Activated CD4-positive, alpha-beta T cell treated with anti-CD3 and anti-CD28 coated beads, Interleukin-2, amount 50 U/mL, for 4 hours (primary cell): ENCODE measurements at places on chromosomes 3 and 15.

DNA sequence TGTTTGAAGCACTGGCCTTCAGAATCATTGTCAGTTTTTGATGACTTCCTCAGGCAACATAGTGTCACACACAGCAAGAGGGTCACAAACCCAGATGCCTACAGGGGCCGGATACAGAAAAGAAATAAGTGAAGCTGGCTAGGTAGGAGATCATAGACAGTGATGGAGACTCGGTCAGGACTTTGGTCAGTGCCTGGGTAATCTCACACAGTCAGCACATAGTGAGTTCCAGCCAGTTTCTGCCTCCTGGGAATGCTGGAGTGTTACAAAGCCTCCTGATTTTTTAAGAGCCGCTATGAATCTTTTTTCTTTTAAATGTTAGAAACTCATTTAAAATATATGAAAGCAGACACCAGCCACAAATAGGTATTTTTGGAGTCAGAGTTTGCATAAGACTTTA is 399.1 kb downstream of the IL5RA start:
- no peak for DNase-seq

DNA sequence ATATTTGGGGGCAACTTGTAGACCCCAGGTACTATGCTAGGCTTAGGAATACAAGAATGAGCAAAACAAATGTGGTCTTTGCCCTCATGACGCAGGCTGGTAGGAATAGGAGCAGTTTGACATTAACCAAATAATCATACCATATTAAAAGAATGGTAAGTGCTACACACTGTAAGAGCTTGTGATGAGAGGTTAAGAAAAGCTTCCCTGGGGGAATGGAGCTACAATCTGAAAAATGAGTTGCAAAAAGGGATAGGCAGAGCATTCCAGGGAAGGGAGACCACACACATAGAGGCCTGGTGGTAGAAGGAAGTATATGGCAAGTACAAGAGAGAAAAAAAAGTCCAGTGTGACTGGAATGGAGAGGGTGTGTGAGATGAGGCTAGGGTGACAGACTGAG is 37.3 kb downstream of the TMOD3 start:
- DNase-seq: no peak

DNA sequence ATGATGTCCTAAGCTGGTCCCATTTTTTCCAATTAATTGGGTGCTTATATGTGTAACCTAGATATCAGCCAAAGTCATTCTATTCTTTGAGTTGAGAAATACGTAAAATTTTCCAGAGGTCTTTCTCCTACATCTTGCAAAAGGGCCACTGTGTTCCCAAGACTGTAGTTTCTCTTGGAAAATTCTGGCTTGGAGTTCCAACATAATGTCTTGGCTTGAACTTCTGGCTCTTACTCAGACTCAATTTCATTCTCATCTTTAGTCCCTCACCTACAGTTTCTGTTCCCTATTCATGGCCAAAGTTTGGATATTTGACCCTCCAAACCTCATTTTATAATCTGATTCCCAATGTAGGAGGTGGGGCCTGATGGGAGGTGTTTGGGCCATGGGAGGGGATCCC is 201.4 kb upstream of the ARHGEF26 start:
- no peak for DNase-seq

DNA sequence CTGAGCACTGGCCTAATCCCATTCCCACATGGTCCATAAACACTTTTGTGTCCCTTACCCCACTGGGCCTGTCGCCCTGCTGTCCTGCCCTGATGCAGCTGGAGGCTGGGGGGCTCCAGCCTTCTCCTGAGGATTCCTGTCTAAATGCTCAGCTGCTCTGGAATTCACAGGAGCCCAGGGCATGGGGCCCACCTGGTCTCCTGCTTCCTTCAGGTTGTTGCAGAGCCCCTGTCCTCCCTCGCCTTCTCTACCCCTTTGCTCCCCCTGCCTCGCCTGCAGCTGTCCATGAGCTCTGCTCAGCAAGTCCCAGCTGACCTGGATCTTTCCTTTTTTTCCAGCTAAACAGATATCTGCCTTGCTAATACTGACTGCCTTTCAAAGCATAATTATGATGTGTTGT is 286.9 kb downstream of the XXYLT1 start:
- DNase-seq: no peak

DNA sequence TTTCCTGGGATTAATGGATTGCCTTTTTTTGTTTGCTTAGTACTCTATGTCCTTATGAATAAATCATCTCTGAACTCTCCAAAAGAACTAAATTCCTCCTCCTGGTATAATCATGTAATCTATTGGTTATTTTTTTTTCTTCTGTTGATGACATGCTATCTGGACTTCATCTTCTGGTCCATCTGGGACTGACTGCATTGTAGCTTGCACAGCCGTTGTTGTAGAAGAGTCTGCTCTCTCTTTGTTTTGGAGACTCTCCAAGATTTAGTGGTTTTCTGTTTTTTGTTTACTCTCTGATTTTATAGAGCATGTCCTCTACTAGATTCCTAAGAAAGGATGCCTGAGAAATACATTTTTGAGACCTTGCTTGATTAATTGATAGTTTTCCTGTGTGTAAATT is 19.1 kb downstream of the IREB2 start:
- no peak for DNase-seq

- no peak for DNase-seq
Observed at GRCh38 chr3:136209921-136210320, 13.8 kb upstream of the MSL2 start.

DNA sequence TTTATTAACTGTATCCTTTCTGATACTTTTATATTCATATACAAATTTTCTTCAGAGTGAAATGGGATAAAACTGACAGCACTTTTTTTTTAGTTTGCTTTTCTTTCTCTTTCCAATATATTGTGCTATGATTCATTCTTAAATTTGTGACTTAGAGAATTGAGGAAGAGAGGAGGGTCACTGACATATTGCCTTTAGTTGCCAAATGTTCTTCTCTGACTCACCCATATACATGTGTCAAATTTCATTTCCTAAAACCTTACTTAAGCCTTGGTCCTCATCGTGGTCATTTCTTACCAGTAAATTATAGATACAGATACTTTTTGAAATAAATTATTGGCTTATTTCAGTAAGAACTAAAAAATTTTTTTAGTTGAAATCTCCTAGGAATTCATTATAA is 53.9 kb downstream of the CLASP2 start:
- no peak for DNase-seq

- no peak for DNase-seq
Observed at GRCh38 chr3:4736284-4736861, 242.9 kb upstream of the BHLHE40 start.

GRCh38 chr3:149727656-149728055 is 24.6 kb downstream of the COMMD2 start:
- no peak for DNase-seq

- no peak for DNase-seq
Observed at GRCh38 chr3:123026565-123027291, 835 bp downstream of the SEMA5B start.

DNA sequence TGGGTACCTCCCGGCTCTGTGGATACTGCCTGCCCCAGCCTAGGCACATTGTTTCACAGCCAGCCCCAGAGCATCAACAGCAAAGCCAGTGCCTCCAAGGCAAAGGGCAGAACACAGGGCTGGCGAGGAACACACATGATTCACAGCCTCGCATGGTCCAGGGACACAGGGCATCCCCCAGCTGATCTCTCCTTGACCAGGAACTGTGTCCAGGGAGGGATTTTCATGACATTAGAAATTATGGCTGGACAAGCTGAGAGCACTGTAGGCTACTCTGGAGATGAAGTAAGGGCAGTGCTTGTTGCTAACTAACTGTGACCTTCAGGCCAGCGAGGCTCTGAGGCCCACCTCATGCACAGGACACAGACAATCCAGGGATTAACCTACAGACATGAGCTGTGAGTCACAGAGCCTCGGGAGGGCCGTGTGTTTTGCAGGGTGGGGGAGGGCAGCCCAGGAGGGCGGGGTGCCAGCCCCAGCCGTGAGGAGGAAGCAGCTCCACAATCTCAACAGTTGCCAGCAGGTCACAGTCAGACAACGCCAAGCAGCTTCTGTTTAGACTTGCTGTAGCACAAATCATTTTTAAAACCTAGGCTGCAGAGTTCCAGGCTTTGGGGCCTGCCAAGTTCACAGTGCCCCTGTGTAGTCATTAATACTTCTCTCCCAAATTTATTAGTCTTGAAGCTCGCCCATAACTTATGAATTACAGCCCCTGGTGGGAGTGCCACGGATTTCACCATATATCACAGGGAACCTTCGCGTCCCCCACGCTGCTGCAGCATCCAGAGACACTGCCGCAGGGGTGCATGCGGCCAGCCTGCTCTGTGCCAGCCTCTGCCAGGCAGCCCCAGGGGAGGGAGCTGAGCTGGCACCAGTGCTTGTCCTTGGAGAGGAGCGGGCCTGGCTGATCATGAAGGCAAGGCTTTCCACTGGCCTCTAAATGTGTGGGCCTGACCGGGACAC is 114.7 kb downstream of the ETFA start:
- no peak for DNase-seq

DNA sequence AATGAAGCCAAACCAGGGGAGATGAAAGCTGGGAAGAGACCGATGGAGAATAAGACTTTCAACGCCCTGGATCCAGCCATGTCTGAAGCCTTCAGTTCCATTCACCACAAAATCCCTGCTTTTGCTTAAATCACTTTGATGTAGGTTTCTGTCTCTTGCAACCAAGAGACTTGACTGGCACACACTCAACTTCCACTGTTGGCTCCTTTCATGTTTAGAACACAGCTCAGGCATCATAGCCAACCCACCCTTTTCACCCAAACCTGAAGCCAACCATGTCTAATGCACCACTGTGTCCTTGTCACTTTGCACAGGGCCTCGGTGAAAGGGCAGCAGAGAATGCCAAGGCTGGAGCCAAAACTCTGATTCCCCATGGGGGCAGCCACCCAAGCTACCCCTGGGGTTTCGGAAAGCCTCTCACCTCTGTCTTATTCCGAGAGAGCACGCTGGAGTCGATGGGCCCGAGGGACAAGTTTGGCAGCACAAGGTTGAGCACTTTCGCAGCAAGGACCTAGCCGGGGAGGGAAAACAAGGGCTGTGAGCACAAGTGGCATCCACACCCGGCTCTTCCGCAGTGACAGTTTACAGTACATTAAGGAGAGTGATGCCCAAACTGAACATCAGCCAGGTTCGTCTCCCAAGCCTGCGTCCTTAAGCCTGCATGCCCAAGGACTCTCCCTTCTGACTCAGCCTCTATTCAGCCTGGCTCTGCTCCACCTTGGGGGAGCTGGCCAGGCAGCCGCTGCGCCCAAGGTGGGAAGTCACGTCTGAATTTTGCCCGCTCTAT is 37.6 kb downstream of the ABTB1 start:
- no peak for DNase-seq

GRCh38 chr3:193030276-193030675 is 112.6 kb upstream of the MB21D2 start:
- no peak for DNase-seq

DNA sequence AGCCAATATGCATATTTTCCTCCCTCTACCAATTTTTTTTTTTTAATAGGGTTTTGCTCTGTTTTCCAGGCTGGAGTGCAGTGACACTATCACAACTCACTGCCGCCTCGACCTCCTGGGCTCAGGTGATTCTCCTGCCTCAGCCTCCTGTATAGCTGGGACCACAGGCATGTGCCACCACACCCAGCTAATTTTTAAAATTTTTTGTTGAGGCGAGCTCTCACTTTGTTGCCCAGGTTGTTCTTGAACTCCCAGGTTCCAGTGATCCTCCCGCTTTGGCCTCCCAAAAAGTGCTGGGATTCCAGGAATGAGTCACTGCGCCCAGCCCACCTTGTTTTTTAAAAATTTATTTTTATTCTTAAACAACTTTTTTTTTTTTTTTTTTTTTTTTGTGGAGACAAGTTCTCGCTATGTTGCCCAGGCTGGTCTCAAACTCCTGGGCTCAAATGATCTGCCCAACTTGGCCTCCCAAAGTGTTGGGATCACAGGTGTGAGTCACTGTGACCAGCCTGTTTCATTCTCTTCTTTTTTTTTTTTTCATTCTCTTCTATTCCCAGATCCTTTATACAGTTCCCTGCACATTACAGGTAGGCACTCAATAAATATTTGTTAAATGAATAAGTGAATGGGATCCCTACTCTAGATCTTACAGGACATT is 40.5 kb upstream of the PIK3CB start:
- no peak for DNase-seq

DNA sequence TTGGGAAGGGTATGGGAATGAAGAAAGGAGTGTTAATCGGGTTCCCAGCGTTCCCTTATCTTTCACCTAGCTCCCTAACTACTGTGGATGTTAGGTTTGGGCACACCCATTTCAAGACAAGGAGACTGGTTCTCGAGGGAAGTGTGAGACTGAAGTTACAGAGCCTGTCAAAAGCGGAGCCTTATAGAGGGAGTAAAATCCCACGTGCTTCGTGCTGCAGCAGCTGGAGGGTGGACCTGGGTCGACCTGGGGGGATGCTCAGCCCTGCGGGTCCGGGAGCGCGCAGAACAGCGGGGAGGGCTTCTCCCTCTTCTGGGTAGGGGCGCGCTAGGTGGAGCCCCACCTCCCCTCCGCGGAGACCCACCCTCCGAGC is 314 bp upstream of the TMED3 start:
- DNase-seq: no peak

GRCh38 chr3:89303701-89304100 is 196.3 kb downstream of the EPHA3 start:
- DNase-seq: no peak

GRCh38 chr3:170012683-170013400 is 25.0 kb upstream of the GPR160 start:
- DNase-seq: no peak

DNA sequence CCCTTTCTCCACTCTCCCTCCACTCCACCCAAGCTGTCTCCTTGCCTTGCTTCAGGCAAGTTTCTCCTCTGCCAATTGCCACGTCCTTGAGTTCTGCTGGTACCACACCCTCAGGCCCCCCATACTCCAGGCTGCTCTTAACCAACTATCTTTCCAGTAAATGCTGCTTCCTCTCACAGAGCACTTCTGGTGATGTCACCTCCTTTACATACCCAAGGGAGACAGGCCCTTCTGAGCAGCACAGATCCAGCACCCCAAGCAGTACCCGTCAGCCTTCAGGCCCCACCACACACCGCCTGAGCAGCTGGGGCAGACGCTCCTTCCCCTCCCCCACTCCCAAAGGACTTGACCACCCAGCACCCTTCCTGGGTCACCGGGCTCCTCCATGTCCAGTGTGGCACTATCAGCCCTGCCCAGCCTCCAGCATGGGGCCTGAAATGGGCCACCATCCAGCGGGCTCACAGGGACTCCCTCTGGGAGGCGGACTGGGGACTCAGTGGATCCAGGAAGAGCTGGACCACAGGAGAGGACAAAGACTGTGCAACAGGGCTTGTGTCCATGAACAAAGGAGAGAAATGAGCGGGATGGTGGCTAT is 50.2 kb downstream of the KLF15 start:
- DNase-seq: no peak
